ENCODE measurements at places on chromosomes 16 and 17.

GRCh38 chr17:7834957-7835813 is 1.2 kb downstream of the KDM6B start:
- peak; percentile 98 for DNase-seq

GRCh38 chr17:50683434-50684287 is 24.1 kb downstream of the ANKRD40 start:
- no peak for DNase-seq

- DNase-seq = no peak
These were observed 226.4 kb upstream of the MON1B start for GRCh38 chr16:76964464-76965154.

- DNase-seq = peak; percentile 46
These were observed 82.0 kb upstream of the PLCG2 start for GRCh38 chr16:81696961-81697615.

DNA sequence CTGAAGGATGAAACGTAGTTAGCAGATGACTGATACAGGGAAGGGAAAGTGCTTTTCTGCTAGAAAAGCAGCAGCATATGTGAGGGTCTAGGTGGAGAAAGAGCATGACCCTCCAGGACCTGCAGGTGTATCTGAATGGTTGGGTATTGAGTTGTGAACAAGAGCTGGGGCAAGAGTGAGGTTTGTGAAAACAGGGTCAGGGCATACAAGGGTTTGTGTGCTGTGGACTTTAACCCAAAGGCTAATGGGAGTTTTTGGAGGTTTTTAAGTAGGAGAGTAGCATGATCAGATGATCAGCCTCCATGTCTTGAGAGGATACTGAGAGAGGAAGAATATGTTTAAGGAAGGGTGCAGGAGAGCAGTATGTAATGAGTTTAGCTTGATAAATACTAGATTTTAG is 6.1 kb upstream of the CMTM1 start:
- DNase-seq = no peak

DNA sequence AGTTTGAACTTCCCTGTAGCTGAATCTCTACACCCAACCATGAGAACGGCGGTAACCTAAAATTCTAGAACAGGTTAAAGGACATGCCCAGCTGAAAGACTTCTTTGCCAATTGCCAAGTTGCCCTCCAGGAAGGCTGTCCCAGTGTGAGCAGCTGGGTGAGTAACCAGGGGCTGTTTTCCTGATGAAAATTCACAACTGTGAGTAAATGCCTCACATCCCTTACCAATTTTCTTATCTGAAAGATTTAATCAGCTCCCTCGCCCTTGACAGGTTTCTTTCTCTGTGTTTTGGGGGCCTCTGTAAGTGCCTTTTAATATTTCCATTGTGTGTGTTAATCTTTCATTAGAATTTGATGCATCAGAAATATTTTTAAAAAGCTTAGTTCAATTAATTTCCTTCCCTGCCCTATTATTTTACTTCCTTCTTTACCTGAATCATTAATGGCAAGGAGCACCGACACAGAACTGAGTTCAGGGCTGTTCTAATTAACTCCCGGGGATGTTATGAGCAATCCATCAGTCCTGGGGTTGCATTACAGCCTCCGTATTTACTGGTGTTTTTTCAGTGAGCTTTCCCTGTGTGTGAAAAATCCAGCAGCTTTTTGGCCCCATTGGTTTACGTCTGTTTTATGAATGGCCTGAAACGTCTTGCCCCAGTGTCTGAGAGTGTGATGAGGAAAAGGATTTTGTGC is 152.9 kb downstream of the CLEC16A start:
- DNase-seq = no peak

DNA sequence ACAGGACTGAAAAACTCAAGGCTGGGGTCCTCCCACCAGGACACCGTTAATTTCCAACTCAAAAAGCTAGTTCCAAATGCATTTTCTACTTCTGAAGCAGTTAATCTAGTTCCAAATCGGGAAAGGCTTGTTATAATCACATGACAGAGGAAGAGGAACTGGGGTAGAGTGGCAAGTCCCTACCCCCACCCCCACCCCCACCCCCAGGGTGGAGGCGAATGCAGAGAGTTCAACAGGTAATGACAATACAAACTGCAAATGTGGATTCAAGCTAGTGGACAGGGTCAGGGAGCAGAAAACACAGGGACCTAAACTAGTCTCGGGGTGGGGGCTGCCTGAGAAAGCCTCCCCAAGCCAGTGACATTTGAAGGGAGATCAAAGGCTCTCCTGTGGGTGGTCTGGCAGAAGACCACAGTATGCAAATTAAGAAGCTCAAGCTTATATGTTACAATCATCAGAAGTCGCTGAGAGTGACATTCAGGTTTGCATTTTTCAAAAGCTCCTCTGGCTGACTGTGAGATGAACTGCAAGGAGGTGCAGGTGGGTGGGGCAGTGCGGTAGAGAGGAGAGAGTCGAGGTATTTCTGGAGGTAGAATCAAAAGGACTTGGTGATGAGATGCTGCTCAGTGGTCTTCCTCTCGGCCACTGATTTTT is 56.4 kb upstream of the SLC25A19 start:
- DNase-seq = no peak
